ENCODE measurements at places on chromosomes 1 and 21.

DNA sequence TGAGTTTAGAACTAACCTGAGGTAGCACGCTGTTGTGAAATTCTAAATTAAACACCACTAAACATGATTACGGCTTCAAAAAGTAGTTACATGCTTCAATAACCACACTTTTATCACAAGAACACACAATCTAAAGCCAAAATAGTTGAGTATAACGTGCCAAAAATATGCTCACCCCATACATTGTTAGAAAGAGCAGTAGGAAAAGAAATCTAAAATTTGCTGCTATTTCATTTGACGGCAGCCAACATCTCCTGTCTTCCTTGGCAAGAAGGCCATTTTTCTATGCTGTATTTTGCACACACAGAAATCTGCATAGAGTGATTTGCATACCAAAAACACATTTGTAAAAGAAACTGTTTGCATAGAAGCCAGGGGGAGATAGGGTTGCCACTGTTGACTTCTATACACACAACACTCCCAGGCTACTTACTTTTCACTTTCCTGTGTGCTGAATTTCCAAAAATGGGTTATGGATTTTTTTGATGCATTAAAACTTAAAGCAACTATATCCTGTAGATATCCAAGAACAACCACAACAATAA is 42.9 kb upstream of the DMRTB1 start:
- DNase-seq: no peak

- no peak for DNase-seq
These were observed 506.0 kb downstream of the DPYD start for GRCh38 chr1:97414682-97415312.

DNA sequence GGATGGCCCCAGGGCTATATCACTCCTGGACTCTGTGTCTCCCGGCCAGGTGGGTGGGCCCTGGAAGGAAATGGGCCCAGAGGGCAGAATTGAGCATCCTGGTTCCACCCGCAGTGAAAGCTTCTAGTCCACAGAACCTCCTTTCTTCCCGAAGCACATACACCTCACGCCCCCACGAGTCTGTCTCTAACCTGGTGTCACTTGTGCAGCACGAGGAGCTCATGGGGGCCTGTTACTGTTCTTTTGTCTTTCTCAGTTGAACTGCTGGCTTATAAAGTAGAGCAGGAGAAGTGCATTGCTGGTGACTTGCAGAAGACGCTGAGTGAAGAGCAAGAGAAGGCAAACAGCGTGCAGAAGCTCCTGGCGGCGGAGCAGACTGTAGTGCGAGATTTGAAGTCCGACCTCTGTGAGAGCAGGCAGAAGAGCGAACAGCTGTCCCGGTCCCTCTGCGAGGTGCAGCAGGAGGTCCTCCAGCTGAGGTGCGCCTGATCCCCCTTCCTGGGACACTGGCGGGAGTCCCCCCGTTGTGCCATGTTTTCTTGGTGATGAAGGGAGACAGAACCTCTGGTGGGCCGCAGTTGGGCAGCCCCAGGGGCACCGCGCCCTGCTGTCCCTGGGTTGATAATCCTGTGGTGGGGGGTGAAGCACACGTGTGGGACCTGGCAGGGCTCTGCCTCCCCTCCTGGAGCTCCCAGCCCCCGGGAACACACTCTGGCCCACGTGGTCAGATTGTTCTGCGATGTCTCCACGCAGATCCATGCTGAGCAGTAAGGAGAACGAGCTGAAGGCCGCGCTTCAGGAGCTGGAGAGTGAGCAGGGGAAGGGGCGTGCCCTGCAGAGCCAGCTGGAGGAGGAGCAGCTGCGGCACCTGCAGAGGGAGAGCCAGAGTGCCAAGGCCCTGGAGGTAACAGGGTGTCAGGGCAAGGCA is 28.7 kb upstream of the DIP2A start:
- DNase-seq: no peak

GRCh38 chr21:24367936-24368335 is 1239.3 kb downstream of the MRPL39 start:
- DNase-seq: no peak

- DNase-seq: peak; percentile 63
These were observed 43.8 kb downstream of the CD53 start for GRCh38 chr1:110916669-110917306.

DNA sequence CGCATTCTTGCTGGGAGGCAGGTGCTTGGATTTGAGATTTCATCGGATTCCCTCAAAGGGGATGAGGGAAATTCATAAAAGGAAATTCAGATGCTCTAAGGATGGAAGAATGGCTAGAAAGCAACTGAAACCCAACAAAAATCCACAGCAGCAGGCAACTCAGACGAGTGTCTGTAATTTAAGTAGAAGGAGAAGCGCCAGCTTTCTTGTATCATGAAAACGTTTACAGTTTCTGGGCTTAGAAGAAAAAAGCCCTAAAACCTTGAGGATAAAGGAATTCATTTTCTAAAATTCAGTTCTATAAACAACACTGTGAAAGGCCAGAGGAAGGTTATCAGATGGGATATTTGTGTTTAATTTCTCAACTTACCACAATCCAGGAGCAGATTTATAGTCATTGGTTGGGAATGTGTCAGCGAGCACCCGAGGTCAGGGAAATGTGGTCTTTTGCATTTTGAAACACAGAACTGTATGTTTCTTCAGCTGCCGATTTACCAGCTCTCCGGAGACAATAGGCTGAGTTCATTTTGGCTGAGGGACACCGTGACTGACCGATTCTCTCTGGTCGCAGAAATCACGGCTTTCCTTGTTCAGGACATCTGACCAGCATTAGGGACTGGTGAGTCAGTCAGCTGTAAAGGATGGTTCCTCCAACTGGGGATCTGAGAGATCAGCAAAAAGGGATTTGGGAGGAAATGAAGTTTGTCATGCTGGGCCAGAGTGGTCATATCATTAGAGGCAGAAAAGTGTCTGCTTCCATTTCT is 111.6 kb upstream of the ERRFI1 start:
- DNase-seq: peak; percentile 72
